NK-92 treated with Interleukin-12 subunit alpha and Interleukin-12 subunit beta, amount 100 ng/mL, for 24 hours (cell line): ENCODE measurements at places on chromosomes 16 and 17.

DNA sequence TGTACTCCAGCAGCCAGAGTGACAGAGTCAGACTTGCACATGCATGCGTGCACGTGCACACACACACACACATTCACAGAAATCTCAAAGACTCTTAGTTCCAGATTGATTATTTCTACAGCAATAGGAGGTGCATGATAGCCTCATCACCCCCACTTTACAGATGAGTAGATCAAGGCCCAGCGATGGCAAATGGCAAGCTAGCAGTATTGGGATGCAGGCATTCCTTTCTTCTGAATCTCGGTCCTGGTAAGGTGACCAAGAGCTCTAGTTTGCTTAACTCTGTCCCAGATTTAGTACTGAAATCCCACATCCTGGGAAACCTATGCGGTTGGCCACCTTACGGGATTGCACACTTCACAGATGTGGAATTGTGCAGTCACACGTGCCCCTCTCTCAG, 38.6 kb downstream of the ITGAM start:
- DNase-seq = no peak

DNA sequence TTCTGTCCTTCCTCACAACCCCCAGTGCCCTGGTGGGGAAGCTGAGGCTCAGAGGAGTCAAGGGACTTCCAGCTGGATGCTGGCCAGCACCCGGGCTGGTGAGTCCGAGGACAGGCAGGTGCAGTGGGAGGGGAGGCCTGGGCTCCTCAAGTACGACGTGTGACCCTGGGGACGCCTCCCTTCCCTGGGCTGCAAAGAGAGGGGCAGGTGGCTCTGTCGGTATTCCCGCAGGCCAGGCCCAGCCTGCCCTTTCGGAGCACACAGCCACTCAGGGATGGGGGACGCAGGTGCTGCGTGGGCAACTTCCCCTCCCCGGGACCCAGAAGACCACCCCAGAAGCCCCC, 33.1 kb upstream of the PVALEF start:
- DNase-seq = no peak

- no peak for DNase-seq
Observed at GRCh38 chr17:73139296-73139695, 25.5 kb upstream of the SSTR2 start.

DNA sequence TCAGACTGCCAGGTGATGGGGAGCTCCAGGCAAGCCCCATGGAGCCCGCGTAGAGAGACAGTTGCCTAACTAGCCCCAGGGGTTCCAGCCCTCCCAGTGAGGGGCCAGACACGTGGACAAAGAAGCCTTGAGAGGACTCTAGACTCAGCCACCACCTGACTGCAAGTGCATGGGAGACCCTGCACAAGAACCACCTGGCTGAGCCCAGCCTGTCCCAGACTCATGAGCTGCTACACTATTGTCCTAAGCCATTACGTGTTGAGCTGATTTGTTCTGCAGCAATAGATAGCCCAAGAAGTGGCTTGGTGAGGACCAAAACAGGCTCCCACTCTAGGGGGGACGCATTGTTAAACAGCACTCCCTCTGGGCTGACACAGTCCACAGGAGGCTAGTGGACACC, 37.6 kb upstream of the KLHDC4 start:
- no peak for DNase-seq

DNA sequence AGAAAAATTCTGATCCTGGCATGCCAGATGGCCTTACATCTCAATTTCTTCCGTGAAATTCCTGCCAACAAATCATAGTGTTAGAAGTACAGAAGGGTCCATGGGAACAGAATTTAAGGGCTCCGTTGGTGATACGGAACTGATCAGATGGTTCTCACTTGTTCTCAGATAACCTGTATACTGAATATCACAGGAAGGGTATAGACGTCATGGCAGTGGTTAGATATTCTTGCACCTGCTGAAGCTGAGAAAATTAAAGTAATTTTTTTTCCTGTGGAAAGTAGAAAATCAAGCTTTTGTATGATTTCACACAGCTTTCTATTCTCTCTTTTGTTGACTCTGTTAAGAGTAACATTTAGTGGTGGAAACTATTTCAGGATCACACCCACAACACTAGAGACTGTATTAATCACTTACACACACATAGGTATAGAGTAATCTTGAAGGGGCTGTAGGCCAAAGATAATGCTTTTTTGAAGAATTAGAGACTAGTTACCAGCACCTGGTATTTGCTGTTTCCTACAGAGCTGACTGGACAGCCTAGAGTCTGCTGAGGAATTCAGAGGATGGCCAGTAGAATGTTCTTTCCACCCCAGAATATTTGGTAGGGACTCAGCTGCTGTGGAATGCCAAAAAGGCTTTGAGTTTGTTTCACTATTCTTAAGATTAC, 7.5 kb downstream of the TENT4B start:
- DNase-seq = no peak

DNA sequence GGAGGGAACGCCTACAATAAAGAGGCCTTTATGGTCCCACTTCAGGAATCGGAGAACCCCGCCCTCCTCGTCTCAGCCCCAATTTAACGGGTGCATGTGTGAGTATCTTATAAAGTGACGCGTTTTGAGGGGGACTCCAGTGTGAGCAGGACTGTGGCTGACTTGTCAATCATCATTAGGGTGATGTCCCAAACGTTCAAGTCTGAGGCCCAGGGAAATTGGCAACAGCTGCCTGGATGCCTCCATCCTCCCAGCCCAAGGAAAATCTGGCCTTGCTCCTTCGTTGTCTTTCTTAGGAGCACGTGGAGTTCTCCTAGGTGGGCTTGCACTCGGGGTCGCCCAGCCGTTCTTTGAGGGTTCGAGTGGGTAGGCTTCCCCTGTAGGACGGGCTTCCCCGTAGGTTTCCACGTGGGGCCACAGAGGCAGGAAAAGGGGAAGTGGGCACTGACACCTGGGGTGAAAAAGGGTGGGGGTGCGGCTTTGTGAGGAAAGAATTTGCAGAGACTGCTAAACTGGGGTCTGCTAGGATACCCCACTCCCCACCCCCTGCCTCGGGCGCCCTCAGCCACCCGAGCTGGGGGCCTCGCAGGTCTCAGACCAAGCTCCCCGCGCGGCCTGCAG, 561 bp upstream of the HERPUD1 start:
- no peak for DNase-seq
